ENCODE measurements at places on chromosomes 12 and 14. TPM values are rescaled to one million over a fixed set of nuclear protein-coding genes. Genes with fewer than 3 reads are reported as not detected.

GRCh38 chr14:73248108-73248868 lies 11.0 kb downstream of the PAPLN start:
- no peak for DNase-seq

DNA sequence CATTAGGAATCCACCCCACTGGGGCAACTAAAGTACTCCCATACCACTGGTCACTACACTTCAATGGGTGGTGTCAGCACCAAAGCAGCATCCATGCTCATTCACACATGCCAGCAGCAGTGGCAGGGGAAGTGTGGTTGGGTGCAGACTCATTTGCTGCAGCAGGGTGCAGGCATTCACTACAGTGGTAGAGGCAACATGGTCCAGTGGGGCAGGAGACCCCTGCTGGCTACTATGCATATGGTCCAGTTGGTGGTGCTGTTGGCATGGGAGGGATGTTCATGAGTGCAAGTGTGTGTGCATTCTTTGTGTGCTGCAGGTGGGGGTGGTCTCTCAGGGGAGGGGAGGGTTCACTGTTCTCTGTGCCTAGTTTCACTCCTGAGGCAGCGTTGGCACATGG lies 908.4 kb upstream of the NOVA1 start:
- no peak for DNase-seq

- DNase-seq = no peak
Observed at GRCh38 chr12:91912178-91912577, 233.5 kb downstream of the BTG1 start.

DNA sequence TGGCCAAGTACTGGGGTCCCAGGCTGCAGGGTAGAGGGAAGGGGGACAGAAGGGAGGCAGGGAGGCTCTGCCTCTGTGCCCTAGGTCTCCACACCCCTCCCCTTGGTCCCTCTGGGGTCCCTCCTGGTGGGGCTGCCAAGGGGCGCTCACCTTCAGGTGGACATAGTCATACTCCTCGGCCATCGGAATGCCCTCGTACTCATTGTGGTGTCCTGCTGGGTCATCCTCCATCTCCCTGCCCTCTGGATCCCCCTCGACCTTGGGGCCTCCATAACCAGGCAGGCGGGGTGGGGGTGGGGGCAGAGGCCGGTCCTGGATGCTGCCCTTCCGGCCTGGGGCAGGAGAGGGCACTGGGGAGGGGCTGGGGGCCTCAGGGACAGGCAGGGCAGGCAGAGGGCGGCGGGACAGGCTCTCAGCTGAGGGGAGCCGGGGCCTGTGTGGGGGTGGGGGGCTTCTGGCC lies 5.8 kb downstream of the EFS start:
- DNase-seq = no peak

GRCh38 chr14:104680806-104681688 lies 8.4 kb upstream of the INF2 start:
- DNase-seq = no peak

DNA sequence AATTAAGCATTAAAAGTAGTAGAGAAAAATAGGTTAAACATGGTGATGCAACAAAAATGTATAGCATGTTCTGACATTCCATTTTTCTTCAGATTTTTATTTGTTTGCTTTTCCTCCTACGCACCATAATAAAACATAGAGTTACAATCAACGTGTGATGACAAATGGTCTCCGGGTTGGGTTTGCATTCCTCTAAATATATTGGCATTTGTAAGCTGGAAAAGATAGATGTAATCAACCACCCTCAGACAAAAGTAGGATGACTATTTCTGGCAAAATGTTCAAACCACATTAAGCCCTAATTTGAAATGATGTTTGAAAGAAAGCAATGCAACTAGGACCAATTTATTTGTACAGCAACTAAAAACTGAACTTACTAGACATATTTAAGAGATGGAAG lies 58.4 kb downstream of the SLC25A21 start:
- DNase-seq = no peak

- peak; percentile 85 for DNase-seq
Observed at GRCh38 chr14:101072945-101073597, 169.5 kb upstream of the RTL1 start.

DNA sequence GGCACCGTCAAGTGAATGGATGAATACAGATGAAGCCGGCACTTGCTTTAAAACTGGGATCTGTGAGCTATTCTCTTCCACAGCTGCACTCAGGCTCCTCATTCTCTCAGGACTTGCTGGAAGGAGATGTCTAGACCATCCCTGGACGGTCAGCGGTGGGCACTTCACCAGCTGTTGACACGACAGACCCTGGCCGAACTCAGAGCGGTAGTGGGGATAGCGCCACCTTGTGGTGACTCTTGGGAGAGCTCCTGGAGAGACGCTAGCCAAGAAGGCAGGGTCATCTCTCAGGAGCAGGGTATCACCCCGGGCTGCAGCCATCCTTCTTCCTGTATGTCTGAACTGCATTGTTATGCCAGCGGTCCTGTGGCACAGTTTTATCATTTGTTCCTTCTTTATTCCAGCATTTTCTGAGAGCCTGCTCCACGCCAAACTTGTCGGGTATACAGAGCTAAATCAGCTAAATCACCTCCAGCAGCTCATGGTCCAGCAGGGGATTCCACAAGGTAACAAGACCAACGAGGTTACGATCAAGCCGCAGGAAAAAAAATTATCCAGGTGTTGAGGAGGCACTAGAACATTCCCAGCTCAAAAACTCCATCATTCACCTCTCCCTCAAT lies 10.0 kb downstream of the WNT1 start:
- no peak for DNase-seq

DNA sequence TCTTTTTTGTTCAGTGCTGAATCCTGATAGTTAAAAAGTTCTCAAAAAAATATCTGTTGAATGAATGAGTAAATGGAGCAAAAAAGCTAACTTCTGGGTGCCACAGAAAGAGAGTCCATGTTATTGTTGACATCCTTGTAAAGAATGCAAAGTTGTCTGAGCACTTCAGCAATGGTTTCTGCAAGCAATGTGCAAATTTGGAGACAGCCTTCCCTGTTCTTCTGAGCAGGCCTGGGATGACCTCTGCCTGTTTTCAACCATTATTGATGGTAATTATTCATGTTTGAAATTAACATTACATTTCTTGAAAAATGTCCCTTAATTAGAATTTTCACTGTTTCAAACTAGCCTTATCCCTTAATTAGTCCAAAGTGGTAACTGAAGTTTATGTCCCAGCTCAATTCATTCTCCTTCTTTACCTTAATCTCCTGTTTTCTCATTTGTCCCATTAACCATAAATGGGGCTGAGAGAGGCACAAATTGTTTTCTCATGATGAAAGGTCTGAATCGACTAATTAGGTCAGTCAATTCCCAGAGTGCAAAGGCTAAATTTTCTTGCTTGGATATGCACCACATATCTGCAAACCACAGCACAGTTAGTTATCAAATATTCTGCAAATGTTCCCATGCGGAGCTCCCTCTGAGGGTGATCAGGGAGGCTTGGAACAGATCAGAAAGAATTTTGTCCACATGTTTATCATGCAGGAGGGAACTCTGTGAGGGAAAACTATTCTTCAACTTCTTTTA lies 139.4 kb upstream of the KRR1 start:
- no peak for DNase-seq

GRCh38 chr12:8903646-8904045 lies 10.7 kb upstream of the PHC1 start:
- no peak for DNase-seq

DNA sequence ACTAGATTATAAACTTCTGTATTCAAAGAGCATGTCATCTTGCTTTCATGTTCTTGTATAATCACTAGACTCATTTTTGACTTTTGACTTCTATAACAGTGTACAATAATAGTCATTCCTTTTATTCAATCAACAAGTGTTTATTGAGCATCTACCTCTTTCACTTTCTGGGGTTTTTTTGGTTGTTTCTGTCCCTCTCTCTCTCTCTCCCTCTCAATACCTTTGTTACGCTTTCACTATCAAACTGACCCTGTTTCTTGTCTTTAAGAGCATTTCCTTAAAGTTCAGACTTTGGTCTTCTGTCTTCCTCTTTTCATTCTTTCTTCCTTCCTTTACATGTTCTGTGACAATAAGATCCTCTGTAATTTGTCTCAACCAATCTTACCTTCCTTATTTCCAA lies 49.5 kb downstream of the GPR137C start:
- no peak for DNase-seq

The CSAD gene
- total RNA-seq = 17.2 TPM

DNA sequence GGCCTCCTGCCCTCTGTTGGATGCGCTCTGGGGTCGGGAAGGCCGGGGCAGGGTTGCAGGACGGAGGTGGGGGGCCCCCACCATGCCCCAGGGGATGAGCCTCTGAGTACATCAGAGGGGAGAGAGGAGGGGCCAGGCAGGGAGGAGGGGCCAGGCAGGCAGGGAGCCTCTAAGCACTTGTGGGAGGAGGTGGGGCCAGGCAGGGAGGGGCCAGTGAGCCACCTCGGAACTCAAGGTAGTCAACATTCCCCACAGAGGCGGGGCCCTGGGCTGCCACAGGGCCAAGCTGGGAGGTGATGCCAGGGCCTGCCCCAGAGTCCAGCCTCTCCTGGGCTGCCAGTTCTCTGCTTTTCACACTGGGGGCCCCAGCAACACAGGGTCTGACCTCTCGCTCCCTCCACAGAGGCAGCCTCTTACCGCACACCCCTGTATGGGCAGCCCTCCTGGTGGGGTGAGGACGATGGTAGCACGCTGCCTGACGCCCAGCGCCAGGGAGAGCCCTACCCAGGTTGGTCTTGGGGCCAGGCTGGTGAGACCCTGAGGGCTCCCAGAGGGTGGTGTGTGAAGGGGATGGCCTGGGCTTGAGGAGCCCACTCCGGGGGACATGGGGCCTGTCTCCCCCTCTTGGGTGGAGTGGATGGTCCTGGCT lies 17.4 kb downstream of the CEP170B start:
- DNase-seq = no peak

The LMNTD1 gene
- 0.75 TPM for total RNA-seq

The STXBP6 gene
- 47.3 TPM for total RNA-seq

- DNase-seq = no peak
Observed at GRCh38 chr12:80411787-80412186, 32.2 kb upstream of the PTPRQ start.

The ITPR2 gene
- total RNA-seq = 25.6 TPM

GRCh38 chr12:3795066-3795465 lies 42.2 kb upstream of the CRACR2A start:
- no peak for DNase-seq

- no peak for DNase-seq
Observed at GRCh38 chr12:94150240-94151121, 2.1 kb downstream of the PLXNC1 start.

DNA sequence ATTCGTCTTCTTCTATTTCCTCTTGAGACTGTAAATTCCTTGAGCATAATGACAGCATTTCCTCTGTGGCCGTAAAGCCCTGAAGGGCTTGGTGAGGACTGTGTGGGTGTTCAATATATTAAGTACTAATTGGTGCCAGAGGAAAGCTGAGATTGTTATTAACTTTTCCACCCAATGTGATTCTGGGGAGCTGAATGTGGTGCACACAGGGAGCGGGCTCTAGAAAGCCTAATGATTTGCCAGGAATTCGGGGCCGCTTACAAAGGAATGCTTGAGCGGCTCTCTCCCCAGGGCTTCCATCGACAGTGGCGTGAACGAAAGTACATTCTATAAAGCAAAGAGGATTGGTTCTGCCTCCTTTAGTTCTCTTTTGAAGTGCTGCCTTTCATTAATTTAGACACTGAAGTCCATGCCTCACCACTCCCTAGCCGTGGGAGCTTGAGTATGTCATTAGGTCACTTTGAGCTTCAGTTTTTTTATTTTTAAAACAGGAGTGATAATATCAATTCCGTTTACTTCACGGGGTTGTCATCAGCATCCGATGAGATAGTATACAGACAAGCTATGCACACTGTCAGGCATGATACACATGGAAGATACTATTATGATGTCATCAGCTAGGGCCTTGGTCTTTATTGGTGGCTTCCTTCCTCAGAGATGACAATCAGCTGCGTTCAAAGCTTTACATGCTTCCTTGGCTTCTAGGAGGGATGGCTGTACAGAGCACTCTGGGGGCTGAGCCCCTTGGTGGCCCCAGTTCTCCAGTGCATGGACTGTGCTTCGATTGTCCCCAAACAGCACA lies 11.0 kb upstream of the GSG1 start:
- DNase-seq = no peak

GRCh38 chr12:52687497-52688385 lies 7.5 kb upstream of the KRT1 start:
- no peak for DNase-seq

The TULP3 gene
- 33.9 TPM for total RNA-seq
